ENCODE measurements at places on chromosomes 5 and 9.

- DNase-seq: no peak
Measured at GRCh38 chr5:54173251-54173650, 137.1 kb downstream of the ARL15 start.

DNA sequence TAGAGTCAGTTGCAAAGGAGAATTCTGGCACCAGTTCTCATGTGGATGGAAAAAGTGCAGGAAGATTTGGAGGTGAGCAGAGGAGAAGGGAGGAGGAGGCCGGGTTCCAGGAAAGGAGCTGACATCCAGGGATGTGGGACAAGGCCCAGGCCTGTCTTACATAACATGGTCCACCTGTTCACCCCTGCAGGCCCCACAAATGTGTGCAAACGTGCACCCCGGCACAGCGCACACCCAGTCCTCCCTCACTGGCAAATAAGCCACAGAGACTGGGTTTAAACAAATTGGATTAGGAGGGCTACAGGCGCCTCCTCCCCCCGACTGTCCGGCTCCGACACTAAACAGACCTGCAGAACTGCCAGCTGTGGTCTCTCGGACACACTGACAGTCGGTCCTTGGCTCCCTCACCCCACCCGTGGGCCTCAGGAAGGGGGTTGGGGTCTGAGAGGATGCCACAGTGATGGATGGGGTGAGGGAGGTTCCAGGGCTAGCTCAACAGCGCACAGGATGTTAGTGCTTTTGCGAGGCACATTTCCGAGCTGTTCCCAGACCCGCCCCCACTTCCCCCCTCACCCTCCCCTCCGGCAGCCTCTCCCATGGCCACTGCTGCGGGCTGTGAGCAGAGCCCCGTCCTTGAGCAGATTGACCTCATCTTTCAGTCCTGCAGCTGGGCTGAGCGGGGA is 43.4 kb upstream of the IL17B start:
- no peak for DNase-seq

DNA sequence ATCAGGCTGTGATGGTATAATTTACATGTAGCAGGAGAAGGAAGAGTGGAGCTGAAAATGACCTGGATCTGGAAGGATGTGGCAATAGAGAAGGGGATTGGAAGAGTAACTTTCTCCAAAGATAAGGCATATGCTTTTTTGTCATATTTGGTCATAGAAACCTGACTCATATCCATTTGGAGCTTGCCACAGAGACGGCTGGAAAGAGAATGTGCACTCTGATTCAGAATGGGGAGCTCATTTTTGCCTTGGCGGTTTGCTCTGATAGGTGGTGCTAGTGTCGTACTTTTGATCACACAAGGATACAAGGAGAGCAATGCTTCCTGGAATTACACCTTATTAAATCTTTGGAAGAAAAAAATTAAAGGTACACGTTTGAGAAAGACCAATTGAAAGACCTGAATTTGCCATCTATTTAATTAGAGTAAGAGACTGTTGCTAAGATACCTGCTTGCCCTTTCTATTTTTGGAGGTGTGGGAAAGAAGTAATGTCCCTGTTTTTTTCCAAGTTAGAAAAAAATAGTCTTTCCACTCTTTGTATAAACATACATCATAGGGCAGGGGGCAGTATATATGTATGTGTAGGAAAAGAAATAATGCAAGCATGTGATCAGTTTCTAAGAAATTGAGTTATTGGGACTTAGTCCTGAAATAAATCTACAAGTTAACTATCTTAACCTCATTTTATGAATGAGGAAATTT is 5.4 kb downstream of the LSM11 start:
- DNase-seq: no peak

DNA sequence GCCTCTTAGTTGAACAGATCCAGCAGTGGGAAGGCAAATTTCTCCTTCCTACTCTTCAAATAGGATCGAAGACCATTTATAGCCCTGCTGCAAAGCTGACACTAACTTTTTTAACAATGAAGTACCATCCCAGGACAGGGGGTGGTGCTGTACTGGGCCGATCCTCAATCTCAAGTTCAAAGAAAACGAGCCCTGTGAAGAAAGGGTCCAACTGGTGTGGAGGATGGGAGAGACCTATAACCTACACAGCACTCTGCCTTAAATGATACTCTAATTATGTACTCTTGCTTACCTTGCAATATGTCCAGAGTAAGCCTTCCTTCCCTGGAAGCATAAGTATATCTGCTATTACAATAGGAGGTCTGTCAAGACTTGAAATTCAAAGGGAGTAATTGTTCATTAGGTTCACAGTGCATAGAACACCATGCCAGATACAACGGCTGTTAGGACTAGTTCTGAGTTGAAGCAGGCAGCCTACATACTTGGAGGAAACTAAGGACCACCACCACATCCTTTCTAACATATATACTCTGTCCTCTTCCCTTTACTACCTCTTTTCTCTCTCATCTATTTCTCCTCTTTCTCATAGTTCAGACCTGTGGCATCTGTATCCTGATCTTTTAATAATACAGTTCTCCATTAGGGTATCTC is 6.2 kb downstream of the ETF1 start:
- no peak for DNase-seq

DNA sequence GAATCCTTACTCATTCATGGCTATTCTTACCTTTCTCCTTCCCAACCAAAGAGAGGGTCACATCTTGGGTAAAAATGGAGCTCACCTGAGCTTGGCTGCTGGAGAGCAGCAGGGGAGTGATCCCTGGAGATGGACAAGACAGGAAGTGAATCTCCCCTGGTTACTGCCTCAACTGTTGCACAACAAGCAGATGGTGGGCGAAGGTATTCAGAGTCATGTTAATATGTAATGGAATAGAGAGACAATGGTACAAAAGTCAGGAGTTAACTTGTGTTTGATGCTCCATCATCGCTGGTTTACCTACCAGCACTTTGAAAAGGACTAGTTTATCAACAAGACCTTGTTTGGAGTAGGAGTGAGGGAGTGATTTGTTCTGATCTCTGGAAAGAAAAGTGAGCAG is 13.0 kb upstream of the PLPP1 start:
- DNase-seq: no peak

- DNase-seq: no peak
Measured at GRCh38 chr5:37738057-37738691, 101.7 kb downstream of the GDNF start.

GRCh38 chr9:122053064-122053463 is 40.0 kb downstream of the TTLL11 start:
- DNase-seq: no peak

DNA sequence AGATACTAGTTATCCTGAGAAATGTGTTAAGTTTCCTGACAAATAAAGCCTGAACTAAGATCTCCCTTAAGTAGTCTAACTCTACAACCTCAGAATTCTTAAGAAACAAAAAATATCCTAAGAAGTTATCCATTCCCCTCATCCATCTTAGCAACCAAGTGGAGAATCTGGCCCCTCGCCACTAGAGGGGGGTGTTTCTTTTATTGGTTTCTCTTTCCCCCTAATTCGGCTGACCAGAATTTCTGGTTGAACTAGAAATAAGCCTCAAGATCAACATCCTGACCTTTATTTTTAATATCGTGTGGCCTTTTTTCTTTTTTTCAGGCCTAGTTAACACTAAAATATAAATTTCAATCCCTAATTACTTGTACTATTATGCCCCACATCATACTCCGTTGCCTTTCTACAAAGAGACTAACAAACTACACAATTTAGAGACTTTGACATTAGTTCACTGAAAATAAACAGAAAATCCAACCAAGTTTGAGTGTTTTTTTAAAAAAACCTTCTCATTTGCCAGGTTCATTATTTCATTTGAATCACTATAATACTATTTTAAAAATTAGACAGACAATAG is 14.3 kb upstream of the NR4A3 start:
- no peak for DNase-seq

DNA sequence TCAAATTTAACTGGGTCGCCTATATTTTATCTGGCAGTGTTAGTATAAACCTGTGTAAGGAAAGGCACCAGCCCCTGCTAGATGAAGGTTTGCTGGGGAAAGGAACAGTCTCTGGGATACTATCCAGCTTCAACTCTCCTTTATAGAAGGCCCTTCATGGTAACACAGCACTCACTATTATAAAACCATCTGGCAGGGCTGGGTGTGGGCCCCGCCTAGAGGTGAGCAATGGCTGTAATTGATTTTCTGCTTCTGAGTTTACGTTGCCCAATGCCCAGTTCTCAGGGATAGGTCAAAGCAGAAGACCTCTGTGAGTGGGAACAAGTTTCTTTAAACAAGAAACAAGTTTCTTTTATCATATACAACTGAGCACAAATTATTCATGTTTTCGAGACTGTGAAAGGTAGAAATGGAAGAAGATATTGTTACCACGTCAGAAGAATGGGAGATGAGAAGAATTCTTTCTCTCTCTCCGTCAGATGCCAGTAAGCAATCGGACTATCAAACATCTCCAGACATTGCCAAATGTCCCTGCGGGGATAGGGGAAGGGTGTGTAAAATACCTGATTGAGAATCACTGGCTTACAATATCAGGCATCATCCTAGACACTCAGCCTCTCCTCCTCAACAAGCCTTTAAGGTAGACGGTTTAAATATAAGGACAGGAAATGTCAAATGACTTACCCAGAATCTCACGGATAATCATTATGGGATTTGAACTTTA is 205.9 kb downstream of the PDZD2 start:
- DNase-seq: no peak

GRCh38 chr5:41747708-41748107 is 122.5 kb downstream of the OXCT1 start:
- DNase-seq: no peak

DNA sequence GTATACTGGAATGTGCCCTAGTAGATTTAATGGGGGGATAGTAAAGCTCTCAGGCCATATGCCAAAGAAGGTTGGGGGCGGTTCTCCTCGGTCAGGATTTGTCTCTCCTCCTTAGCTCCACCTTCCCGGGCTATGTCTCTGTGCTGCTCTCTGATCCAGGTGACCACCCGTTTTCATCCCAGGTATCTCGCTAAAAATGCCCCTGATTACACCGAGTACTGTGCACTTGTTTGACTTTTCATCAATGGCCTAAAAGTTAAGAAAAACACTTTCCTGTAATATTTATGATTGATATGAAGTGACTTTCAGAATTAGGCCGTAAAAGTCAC is 724 bp downstream of the NDUFS6 start:
- DNase-seq: no peak

DNA sequence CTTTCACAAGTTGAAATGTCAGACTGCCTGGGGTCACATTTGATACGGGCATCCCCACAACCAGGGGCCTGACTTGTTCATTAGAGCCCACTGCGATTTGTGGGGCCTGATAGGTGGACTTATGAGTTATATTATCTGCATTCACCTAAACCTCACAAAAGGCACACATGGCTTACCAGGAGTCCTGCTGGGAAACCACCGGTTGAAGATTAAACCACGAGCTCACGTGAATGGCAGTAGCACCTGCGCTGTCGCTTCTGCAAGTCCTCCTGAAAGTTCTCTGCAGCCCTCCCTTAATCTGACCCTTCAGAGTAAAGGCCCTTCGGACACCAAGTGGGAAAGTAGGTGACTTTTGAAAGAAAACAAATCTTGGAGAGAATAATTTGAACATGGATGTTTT is 68.9 kb downstream of the PPIC start:
- DNase-seq: no peak

DNA sequence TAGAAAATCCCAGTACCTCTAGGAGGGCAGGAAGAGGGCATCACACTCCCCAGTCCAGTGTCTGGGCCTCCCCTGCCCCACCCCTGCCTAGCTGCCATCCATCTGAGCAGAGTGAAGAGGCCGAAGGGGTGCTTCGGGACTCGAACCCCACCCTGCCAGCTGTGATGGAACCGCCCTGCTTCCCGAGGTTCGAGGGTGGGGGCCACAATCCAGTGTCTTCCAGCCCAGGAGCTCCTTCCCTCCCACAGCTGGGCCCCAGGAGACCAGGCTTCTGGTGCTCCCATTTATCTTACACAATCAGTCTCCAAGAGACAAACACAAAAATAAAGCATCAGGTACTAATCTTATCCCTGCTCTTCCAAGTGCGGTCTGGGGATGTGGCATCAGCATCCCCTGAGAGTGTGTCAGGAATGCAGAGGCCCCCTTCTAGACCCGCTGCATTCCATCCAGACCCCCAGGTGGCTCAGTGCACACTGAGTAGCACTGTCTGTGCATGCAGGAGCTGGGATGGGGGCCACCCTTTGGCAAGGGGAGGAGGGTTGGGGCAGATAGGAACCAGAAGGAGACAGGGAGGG is 122.8 kb upstream of the TBC1D2 start:
- no peak for DNase-seq

GRCh38 chr5:166595274-166595951 is 1696.0 kb upstream of the WWC1 start:
- DNase-seq: no peak

GRCh38 chr9:97665742-97666141 is 31.4 kb downstream of the XPA start:
- no peak for DNase-seq
